GM12892 (cell line): ENCODE measurements at places on chromosomes 5 and 9.

DNA sequence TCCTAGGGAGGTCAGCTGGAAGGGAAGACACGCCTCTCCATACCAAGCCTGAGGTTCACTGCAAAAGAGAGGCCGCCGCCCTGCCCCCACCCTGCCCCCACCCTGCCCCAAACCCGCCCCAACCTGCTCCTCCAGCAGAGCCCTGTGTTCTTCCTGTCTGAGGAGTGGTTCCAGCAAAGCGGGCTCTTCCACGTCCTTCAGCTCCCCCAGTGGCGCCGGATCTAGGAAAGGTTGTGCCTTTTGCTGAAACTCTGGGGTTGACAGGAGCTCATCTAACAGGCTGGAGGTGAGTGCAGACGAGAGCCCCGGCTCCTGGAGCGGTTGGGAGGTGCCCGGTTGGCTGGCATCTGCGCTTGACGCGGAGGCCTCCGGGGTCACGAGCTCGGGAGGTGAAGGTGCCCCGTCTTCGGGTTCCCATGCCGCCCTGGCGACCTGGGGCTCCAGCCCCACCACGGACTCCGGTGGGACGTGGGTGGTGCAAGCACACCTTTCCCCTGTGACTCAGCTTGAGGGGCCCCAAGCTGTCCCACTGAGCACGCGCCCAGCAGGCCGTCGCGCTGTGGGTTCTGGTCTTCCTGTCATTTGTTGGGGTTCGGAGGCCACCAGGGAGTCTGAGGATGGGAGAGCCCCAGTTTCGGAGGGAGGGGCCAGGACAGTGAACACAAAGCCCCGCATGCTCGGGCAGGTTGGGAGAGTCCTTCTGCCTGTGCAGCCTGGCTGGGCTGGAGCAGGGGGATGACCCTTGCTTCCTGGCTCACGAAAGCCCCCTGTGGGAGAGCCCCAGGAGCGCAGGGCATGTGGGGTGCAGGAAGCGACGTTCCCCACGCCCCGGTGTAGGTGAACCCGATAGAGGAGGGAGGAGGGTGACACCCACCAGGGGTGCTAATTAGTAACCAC, 1467.1 kb downstream of the FOXD4L5 start:
- peak; percentile 42 for DNase-seq

- DNase-seq: no peak
Measured at GRCh38 chr9:134173127-134174072, 9.0 kb upstream of the RNU6ATAC start.

DNA sequence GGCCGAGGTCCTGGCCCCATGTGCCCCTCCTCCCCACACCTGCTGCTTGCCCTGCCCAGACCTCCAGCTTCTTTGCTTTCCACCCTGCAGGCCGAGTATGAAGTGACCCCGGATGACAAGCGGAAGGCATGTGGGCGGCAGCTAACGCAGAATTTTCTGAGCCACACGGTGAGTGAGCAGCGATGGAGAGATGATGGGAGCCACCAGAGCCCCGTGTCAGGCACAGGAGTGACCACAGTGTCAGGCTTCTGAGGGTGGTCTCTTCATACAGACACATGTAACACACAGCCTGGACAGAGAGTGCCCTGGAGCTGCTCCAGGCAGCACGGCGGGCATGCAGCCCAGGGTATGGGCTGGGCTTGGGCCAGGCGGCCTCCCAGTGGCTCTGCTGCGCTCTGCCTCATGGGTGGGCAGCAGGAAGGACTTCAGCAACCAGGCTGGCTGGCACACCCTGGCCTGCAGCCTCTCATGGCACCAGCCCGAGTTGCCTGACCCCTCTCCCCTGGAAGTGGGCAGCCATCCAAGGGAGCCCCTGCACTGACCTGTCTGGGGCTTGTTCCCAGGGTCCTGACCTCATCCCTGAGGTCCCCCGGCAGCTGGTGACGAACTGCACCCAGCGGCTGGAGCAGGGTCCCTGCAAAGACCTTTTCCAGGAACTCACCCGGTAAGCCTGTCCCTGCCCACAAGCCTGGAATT, 5.8 kb downstream of the GRK6 start:
- DNase-seq: no peak

- no peak for DNase-seq
Measured at GRCh38 chr5:57834829-57835608, 352.4 kb upstream of the ACTBL2 start.

- DNase-seq: no peak
Measured at GRCh38 chr9:121568343-121569265, 69.0 kb upstream of the GGTA1 start.

DNA sequence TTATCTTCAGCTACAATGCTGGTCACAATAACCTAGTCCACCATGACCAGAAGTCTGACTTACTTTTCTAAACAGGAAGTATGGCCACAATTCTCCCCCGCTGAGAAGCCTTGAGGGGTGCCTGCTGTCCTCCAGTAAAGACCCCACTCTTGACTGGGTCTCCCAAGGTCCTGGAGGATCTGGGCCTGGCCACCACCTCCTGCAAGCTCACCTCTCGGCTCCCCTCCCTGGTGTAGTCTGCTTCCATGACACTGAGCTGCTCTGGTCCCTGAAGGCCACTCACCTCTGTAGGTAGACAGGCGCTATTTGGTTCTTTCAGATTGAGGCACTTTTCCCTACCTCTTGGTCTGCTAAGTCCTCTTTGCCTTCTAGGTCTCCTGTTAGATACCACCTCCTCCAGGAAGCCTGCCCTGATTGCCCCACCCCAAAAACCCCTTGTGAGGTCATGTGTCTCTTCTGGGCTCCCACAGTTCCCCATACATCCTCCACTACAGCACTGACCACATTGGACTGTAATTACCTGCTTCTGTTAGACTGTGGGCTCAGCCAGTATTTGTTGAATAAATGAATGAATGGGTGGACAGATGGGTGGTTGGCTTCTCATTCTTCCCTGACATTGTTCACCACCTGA, 62.6 kb upstream of the IER5L start:
- no peak for DNase-seq

- no peak for DNase-seq
Measured at GRCh38 chr5:172659909-172660628, 19.0 kb downstream of the NEURL1B start.

DNA sequence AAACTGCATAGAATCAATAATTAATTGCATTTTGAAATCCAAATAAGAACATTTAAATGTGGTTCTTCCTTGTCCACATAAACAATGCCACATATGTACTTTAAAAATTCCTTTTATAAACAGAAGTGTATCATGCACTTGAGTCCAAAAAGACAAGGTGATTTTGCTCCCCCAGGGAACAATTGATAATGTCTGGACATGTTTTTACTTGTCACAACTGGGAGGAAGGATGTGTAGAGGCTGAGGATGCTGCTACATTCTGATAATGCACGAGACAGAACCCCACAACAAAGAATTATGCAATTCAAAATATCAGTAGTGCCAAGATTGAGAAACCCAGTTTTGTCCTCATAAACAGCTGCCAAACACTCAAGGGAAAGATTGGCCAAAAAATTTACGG, 181.1 kb upstream of the ISL1 start:
- DNase-seq: no peak
